Esophagus squamous epithelium (tissue), 5 donors: ENCODE measurements at places on chromosomes 5 and 9.

DNA sequence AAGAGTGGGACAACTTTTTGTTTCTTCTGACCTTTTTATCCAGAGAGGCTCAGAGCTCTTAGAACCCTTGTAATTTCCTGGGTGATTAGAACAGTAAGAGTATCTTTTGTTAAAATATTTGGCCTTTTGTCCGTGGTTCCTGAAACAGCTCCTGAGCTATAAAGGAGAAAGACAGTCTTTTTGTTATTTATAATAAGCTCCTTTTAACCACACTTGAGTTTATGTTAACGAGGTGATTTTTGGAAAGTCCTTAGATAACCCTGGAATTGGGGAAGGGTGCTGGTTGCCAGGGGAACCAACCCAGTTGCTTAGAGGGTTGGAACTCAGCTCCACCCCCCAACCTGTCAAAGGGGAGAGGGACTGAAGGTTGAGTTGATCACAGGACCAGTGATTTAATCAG, 4.8 kb downstream of the ZNF483 start:
- no peak for DNase-seq

DNA sequence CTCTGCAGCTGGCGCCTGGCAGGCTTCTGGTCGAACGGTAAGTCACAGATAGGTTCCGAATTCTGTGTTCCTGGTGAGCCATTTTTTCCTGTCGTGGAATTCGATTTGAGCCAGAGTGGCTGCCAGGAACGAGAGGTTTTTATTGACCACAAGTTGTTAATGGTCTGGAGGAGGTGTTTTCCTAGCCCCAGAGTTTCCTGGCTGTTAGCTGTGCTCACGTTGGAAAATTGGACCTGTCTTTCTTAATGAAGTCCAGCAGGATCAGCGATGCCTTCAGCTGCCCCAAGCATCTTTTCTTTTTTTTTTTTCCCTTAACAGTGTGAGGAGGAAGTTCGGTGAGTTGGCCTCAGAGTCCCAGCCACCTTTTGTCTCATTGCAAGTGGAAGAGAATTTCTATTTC, 62.9 kb downstream of the COL5A1 start:
- DNase-seq: no peak

- no peak for DNase-seq
Observed at GRCh38 chr5:31741496-31741895, 102.6 kb downstream of the PDZD2 start.

DNA sequence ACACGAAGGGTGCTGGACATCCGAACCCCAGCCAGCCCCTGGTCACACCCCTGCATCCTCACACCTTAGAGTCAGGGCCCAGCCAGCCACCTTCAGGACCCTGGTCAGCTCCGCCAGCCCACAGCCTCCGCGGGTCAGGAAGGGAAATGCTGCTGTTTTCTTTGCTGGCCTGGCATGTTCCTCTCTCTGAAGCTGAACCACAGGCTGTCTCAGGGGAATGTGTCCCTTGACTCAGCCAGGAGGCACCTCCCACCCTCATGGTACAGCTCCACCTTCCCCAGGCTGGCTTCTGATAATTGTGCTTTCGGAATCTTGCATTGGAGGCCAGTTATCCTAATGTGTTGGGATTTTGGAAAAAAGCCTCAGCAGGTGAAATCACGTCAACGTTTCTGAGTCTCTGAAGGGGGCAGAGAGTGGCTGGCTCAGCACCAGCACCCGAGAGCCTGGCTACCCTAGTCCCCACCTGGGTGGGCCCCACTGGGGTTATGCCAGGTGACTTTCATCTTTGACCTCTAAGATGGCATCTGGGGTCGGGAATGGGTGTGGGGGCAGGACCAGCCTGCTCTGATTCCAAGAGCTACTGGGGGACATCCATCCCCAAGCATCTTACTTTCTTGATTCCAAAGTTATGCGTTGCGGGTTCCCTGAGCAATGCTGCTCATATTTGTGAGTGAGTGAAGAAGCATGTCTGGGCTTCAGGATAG, 9.8 kb upstream of the OLFM1 start:
- DNase-seq: no peak

- DNase-seq: peak; percentile 14
Observed at GRCh38 chr9:129962889-129963703, 79.9 kb downstream of the FNBP1 start.

GRCh38 chr9:74953235-74953751, 581 bp upstream of the C9orf40 start:
- DNase-seq: no peak

DNA sequence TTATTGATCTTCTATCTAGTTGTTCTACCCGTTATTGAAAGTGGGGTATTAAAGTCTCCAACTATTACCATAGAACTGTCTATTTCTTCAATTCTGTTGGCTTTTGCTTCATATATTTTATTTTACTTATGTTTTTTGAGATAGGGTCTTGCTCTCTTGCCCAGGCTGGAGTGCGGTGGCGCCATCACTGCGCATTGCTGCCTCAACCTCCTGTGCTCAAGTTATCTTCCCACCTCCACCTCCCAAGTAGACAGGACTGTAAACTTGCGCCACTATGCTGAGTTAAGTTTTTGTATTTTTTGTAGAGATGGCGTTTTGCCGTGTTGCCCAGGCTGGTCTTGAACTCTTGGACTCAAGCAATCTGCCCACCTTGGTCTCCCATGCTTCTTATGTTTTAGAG, 16.2 kb downstream of the SNAPC3 start:
- no peak for DNase-seq

GRCh38 chr5:147911427-147911826, 5.1 kb upstream of the C5orf46 start:
- DNase-seq: no peak

DNA sequence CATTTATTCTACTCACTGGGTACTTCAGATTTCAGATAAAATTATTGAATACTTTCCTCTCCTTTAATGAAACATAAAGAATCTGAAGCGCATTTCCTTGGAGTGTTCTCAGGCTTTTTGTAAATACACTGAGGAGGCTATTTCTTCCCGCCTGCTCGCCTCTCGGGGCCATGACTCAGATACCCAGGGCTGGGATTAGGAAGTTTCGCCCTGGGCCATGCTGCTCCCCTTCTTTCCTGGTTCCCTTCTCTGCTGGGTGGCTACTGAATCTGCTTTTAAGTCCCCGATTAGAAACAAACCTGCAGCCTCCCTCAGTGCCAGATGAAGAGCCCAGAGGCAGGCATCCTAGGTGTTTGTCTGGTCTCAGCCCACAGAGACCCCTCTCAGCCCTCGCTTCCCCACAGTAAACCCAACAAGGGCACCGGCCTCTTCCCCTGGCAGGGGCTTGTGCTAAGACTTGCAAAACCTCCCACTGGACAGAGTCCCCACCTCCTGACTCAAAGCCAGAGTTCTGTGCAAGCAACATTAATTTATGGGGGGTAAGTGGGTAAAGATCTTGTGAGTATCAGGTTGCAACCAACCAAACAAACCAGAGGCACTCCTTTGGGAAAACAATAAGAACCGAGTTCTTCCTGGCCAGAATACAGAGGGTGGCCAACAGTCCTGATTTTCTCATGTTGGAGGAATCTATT, 30.7 kb upstream of the IRX1 start:
- DNase-seq: no peak

- DNase-seq: no peak
Observed at GRCh38 chr5:1746371-1747078, 53.1 kb downstream of the MRPL36 start.

DNA sequence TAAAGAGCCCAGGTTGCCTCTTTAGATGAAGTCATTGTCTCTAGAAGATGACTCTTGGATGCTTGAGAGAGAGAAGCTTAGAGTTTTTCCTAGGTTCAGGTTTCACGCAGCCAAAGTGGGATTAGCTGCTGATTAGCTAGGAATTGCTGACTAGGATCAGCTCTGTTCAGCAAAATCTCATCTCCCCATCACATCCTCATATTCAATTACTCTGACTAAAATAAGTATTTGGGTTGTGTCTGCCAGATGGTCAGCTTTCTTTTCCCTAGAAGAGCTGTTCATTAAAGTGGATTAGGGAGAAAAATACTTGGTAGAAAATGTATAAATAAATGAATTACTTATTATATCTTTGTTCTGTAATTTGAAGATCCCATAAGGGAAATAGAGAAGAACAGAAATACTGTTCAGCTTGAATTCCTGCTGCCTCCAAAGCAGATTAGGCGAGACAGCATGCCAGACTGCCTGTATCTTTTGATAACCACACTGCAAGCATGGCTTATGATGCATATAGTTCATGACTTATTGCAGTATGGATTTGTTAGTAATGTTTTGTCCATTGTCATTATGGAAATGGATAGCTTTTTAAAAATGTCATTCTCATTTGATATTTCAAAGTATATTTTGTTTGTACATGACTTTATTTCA, 184.8 kb upstream of the CD180 start:
- no peak for DNase-seq

DNA sequence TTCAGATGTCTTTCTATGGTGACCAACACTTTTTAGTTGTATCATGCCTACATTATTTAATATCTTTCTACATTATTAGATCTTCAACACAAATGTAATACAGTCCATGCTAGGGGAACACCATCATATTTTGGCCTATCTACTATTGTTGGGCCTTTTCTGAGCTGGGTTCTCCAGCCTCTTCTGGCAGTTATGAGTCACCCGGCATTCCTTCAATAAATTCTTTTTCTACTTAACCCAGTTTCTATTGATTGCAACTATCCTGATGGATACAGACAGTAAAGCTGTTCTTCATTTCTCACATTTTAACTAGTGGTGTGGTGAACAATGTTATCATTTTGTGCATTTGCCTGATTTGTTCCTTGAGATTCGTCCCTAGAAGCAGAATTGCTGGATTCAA, 529.3 kb downstream of the BNC2 start:
- DNase-seq: no peak

- no peak for DNase-seq
Observed at GRCh38 chr5:33329891-33330290, 110.9 kb upstream of the TARS1 start.

DNA sequence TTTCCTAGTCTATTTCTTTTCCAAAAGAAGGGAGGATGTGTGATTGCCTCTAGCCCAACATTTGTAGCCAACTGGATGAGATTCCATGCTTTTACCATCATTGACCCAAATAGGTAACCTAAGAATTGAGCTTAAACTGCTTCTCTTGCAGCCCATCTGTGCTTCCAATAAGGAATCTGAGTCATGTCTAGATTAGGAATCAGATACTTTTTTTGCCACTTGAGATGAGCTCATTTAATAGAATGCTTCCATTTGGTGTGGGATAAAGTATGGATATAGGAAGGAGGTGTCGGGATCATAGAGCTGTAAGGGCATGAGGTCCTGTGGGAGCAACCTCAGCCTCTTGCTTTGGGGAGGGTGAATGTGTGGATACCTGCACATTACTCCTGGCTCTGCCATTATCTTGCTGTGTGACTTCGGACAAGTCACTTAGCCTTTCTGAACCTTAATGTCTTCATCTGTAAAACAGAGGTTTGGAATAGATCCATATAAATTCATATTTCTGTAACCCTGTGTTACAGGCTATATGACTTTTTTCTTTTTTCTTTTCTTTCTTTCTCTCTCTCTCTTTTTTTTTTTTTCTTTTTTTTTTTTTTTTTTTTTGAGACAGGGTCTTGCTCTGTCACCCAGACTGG, 56.2 kb downstream of the MAP1B start:
- DNase-seq: no peak

DNA sequence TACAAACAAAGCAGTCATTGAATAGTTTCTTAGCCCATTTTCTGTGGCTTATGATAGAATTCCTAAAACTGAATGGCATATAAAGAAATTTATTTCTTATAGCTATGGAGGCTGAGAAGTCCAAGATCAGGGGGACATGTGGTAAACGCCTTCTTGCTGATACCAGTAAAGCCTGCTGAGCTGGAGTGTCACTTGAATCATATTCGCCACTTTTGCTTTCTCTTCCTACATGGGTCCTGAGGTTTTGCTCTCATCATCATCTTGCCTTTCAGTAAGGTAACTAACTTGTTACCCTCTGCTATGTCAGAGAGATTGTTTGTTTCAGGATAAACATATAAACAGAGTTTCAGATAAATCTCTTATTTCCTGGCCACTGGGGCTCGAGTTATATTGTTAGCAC, 203.3 kb upstream of the DMRT1 start:
- no peak for DNase-seq

DNA sequence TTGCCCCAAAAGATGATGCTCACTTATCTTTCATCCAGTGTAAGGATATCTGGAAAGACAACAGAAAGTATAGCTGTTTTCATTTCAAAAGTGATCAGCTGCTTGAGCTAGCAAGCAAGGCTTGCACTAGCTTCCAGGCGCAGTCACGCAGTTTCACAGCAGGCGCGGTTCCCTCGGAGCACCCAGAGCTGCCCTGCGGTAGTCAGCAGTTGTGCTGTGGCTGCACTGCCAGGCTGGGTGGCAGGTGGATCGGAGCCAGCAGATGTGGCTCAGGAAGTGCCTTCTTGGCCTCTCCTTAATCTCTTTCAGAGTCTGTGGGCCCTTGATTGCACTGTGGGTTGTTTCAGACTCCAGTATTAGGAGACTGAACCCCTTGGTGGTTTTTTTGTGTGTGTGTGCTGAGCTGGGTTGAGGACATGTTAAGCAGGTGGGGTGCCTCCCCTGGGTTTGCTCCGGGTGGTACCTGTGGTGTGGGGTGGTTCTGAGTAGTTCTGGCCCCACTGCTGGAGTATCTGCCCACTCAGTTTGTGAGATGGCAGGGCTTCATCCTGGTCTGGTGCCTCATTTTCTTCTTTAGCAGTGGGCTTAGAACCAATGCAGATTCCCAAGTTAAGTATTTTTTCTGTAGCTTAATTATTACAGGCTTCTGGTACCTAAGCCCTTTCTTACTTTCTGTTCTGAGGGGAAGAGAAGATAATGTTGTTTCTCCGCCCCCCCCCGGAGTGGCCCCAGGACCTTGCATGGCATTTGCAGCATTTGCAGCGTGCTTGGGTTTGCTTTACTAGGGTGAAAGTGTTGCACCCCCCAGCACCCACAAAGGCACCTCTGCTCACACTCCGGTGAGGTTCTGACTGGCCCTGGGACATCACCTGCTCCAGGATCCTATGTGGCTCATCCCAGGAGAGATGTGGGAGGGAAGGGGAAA, 16.4 kb downstream of the TENT4A start:
- DNase-seq: no peak

GRCh38 chr5:119470105-119470763, 17.9 kb downstream of the HSD17B4 start:
- no peak for DNase-seq

DNA sequence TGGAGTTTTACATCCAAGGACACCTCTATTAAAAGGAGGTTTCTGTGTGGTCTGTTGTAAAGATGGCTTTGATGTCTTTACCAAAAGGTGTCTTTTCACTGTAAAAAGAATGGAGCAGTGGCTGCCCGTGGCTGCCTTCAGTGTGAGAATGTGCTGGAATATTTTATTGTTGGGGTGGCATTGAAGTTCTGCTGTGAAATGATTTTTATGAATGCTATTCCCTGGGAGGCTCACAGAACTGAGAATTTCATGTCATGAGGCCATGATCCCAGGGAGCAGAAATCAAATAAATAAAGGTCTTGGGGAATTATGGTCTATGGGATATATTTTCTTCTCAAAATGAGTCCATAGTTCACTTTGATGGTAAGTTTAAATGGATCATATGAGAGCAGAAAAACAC, 425.2 kb upstream of the ZNF608 start:
- no peak for DNase-seq

DNA sequence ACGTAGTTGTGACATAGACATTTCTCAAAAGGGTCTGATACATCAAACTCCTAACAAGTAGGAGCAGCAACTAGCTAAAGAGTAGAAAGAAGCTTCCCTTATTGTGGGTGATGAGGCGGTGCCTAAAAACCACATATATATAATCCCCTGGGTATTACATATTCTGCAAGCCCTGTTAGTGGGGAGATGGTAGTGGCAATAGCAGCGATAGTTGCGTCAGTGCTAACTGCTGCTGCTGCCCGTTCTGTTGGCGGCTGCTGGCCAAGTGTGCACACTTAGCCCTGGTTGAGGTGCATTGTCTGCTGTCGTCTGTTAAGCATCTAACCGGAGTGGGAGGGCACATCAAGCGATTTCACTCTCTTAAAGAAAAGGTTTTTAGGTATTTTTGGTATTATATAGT, 35.8 kb downstream of the VLDLR start:
- no peak for DNase-seq
